Right atrium auricular region (tissue), 2 donors: ENCODE measurements at places on chromosomes 4 and X.

GRCh38 chr4:8188085-8188484 is 11.0 kb upstream of the SH3TC1 start:
- H3K36me3 ChIP-seq, result no peaks in the 10 kb centered on the region
- peak overlapping the region; percentile 83 for H3K27ac ChIP-seq
- no peak overlapping the region for H3K4me3 ChIP-seq
- peaks cover 70% of the 10 kb centered on the region for H3K4me1 ChIP-seq
- H3K27me3 ChIP-seq, result no peaks in the 10 kb centered on the region
- no peak for DNase-seq

- no peak overlapping the region for H3K4me3 ChIP-seq
- no peaks in the 10 kb centered on the region for H3K27me3 ChIP-seq
- no peaks in the 10 kb centered on the region for H3K36me3 ChIP-seq
- H3K4me1 ChIP-seq, result peaks cover 10% of the 10 kb centered on the region
- no peak overlapping the region for H3K27ac ChIP-seq
- no peak for DNase-seq
Observed at GRCh38 chrX:29662759-29663503, 552.4 kb upstream of the MAGEB2 start.

GRCh38 chr4:143207555-143207954 is 22.8 kb downstream of the USP38 start:
- H3K27ac ChIP-seq, result no peak overlapping the region
- H3K4me3 ChIP-seq, result no peak overlapping the region
- H3K36me3 ChIP-seq, result peaks cover 38% of the 10 kb centered on the region
- H3K4me1 ChIP-seq, result peaks cover 6% of the 10 kb centered on the region
- no peaks in the 10 kb centered on the region for H3K27me3 ChIP-seq

DNA sequence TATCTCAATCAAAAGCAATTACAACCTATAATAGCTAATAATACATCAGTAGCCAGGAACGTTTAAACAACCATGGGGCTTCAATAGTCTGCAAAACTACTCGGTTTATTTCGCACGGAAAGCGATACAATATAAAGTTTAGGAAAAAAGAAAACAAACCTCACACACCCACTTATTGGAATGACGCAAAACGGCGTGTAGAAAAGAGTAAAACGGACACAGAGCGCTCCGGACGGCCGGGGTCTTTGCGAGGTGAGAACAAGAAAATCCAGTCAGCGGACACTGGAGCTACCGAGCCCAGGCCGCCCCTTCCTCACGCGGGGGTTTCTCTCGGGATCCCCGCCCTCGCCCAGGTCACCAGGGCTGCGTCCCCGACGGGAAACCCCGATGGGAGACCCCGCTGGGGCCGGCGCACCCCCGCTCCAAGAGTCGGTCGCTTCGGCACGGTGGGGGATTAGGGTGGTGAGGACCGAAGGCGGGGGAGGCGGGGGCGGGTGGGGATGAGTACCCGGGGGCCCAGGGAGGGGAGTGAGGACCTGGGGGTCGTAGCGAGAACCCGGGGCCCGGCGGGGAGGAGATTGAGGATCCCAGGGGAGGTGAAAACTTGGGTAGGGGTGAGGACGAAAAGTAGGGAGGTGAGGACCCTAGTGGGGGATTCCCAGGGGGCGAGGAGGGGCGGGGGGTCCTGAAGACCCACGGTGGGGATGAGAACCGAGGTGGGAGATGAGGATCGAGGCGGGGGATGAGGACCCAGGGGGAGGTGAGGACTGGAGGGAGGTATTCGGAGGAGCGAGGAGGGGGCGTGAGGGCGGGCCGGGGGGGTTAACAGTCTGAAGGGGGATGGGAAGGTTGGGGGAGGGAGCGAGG is 737 bp downstream of the NELFA start:
- H3K4me1 ChIP-seq, result no peaks in the 10 kb centered on the region
- no peak for DNase-seq
- H3K27me3 ChIP-seq, result no peaks in the 10 kb centered on the region
- H3K4me3 ChIP-seq, result peak overlapping the region; percentile 98
- H3K36me3 ChIP-seq, result peaks cover 9% of the 10 kb centered on the region
- peak overlapping the region; percentile 96 for H3K27ac ChIP-seq

DNA sequence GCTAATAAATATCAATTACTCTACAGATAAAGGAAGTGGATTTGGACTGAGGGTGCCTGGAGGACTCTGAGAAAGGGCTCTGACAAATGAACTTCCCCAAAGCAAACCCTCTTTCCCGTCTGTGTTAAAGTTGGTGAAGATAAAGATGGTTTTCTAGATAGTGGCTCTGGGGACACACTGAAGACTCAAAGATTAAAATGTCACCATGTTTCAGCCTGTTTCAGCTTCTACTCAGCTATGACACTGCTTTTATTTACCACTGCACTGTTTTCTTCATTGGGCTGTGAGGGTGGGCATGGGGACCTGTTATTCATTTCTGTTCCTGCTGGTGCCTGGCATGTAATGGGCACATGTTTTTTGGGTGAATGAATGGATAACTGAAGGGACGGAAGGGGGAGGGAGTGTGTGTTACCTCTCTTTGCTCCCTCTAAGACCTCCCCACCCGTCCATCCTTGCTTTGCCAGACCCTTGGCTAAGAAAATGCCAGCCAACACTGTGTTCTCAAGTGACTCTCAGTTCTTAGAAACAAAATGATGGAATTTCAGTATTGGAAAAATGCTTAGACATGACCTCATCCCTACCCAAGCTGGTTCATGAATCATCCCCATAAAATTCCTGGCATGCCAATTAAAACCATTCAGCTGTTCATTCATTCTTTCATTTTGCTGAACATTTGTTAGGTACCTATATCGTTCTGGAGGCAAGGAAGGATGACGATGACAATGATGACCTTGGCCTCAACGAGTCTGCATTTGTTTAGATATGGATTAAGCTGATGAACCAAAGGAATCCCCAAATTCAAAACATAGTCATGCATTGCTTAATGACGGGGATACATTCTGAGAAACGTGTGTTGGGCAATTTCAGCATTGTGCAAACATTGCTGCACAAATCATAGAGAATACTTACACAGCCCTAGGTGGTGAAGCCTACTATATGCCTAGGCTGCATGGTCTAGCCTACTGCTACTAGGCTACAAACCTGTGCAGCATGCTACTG is 13.4 kb upstream of the STK32B start:
- DNase-seq, result no peak
- no peak overlapping the region for H3K27ac ChIP-seq
- H3K27me3 ChIP-seq, result no peaks in the 10 kb centered on the region
- H3K4me1 ChIP-seq, result no peaks in the 10 kb centered on the region
- H3K4me3 ChIP-seq, result no peak overlapping the region
- no peaks in the 10 kb centered on the region for H3K36me3 ChIP-seq

GRCh38 chrX:46447384-46447783 is 97.8 kb downstream of the ZNF674 start:
- H3K4me1 ChIP-seq, result no peaks in the 10 kb centered on the region
- peak overlapping the region; percentile 65 for H3K4me3 ChIP-seq
- DNase-seq, result no peak
- H3K27me3 ChIP-seq, result no peaks in the 10 kb centered on the region
- peak overlapping the region; percentile 89 for H3K27ac ChIP-seq
- H3K36me3 ChIP-seq, result no peaks in the 10 kb centered on the region

DNA sequence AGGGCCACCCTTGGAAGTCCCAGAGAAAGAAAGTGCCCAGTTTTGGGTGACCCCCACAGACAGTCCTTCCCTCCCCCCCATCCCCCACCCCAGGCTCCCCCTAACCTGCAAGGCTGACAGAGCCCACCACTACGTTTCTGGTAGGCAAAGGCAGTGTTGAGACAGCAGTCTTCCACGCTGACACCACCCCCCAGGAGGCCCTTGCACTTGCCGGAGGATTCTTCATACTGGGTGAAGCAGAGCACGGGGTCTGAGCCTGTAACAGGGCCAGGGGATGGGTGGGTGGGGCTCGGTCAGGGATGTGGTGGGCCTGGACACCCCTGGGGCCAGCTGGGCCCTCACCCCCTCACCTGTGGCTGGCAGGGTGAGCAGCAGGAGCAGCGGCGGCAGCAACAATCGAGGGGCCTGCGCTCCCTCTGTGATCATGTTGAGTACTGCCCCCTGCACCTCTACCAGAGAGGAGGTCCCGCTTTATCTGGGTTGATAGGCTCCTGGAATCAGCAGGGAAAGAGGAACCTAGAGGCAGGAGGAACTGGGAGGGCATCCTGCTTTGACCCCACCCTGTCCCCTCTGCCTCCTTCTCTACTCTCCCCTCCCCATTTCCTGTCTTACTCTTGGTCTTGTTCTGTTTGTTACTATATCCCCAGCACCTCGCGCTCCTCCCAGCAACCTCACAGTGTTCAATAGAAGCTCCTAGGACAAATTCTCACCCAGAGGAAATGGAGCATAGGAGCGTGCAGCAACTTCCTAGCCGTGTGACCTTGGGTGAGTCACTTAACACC is at the start of gene CFP:
TSS of gene CFP (minus strand) at position 512 of the 782 bp plus-strand sequence. CDS start at position 426, 86 bp downstream.
- H3K4me3 ChIP-seq, result no peak within 1 kb of the TSS
- no peaks in the 10 kb centered on the region for H3K4me1 ChIP-seq
- H3K27ac ChIP-seq, result no peak within 1 kb of the TSS

DNA sequence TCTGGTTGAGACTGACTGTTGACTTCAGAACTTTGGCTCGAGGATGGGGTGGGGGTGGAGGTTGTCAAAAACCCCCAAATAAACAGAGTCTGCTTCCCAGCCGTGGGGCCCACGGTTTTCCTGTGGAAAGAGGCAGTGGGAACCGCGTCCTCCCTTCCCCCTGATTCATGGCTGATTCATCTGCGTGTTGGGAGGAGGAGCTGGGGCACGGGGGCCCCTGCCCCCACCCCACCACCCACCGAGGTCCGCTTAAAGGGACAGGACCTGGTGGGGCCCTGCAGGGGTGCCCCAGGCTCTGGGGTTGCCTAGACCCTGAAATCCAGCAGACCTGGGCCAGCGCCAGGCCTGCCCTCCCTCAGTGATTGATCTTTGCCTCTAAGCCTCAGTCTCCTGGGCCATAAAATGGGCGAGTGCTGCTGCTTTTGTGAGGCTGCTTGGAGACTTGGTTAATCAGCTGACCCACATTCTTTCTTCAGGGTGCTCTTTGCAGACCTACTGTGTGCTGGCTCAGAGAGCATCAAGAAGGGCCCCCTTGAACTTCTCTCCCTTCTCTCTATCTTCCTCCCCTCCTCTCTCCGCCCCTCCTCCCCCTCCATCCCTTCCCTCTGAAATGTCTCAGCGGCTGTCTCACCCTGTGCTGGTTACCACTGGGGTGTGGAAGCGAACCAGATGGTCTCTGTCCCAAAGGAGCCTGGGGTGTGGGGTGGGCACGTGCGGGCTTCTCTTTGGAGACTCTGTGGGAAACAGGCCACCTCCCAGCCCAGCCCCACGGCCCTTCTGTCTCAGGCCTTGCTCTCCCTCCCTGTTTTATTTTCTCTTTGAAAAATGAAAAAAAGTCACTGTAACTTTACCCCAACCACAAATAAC is 9.1 kb downstream of the HTRA3 start:
- H3K4me1 ChIP-seq, result no peaks in the 10 kb centered on the region
- H3K27me3 ChIP-seq, result no peaks in the 10 kb centered on the region
- no peak for DNase-seq
- H3K27ac ChIP-seq, result peak overlapping the region; percentile 56

DNA sequence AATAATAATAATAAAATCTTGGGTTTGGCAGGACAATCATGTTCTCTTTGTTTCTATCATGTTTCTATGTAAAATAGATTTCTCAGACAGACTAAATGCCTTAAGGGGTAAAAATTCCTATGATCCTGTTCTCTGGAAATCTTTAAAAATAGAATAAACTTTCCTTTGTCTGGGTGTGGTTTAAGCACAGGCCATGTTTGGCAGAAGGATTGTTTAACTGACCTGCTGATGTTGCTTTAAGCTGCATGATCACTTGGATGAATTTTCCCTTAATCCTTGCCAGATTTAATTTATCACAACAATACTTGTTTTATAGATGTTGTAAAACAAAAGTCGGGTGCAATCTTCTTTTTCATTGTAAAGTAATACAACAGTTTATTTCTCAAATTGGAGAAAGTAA is 341.7 kb upstream of the FAT1 start:
- H3K4me3 ChIP-seq, result no peak overlapping the region
- DNase-seq, result no peak
- no peaks in the 10 kb centered on the region for H3K36me3 ChIP-seq
- H3K27me3 ChIP-seq, result no peaks in the 10 kb centered on the region

DNA sequence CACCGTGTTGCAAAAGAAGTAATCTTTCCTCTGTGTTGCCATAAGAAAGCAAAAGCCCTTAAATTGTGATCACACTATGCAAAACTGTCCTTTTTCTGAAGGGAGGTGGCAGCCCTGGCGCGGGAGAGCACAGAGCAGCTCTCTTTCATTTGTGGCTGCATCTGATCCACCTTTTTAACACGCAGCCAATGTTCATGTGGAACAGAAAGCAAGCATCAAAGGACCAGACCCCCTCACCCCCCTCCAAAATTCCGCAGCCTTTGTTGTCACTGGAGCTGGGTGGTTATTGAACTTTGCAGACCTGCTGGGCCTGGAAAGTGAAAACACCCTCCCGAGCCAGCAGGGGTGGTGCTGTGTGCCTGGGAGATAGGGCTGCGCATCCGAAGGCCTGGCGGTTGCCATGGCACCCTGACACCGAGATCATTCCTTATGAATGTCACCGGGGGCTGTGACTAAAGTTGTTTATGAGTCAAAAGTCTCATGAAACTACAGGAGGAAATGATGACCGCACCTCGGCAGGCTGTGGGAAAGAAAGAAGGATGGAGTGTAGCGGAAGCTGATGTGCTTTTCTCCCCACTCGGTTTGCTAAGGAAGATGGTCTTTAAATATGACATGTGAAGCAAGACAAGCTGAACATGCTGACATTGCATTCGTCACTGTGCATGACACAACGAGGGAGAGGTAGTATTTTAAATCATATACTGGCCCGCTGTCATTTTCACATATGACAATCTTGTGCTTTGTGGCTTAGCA is 367.4 kb downstream of the UNC5C start:
- H3K36me3 ChIP-seq, result no peaks in the 10 kb centered on the region
- H3K27ac ChIP-seq, result no peak overlapping the region
- no peaks in the 10 kb centered on the region for H3K4me1 ChIP-seq
- no peak overlapping the region for H3K4me3 ChIP-seq

GRCh38 chrX:12901486-12901885 is 4.9 kb upstream of the TLR8 start:
- H3K27ac ChIP-seq, result no peak overlapping the region
- no peaks in the 10 kb centered on the region for H3K4me1 ChIP-seq
- no peak overlapping the region for H3K4me3 ChIP-seq
- peak; percentile 59 for DNase-seq
- H3K36me3 ChIP-seq, result no peaks in the 10 kb centered on the region

DNA sequence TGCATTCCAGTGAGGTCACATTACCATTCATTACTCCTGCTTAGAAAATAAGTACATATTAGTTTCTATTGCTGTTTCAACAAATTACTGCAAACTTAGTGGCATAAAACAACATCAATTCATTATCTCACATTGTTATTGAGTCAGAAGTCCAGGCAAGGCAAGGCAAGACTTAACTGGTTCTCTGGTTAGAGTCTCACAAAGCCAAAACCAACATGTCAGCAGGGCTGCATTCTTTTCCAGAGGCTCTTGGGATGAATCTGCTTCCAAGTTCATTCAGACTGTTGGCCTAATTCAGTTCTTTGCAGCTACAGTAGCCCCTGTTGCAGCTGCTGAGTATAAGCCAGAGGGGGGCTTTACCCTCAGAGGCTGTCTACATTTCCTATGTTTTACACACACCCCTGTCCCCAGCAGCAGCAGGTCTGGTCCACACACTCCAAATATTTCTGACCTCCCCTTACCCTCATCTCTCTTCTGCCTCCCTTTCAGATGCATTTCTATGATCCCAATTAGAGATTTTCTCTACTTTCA is 892.1 kb upstream of the EPHA5 start:
- H3K27me3 ChIP-seq, result no peaks in the 10 kb centered on the region
- no peaks in the 10 kb centered on the region for H3K4me1 ChIP-seq
- no peak overlapping the region for H3K4me3 ChIP-seq
- no peak overlapping the region for H3K27ac ChIP-seq
- H3K36me3 ChIP-seq, result no peaks in the 10 kb centered on the region
- DNase-seq, result no peak

- H3K27ac ChIP-seq, result no peak overlapping the region
- H3K4me1 ChIP-seq, result no peaks in the 10 kb centered on the region
- H3K27me3 ChIP-seq, result no peaks in the 10 kb centered on the region
- no peak for DNase-seq
- no peak overlapping the region for H3K4me3 ChIP-seq
Observed at GRCh38 chrX:2389324-2389723, 111.5 kb downstream of the DHRSX start.
